ENCODE measurements at places on chromosomes 11 and 22.

DNA sequence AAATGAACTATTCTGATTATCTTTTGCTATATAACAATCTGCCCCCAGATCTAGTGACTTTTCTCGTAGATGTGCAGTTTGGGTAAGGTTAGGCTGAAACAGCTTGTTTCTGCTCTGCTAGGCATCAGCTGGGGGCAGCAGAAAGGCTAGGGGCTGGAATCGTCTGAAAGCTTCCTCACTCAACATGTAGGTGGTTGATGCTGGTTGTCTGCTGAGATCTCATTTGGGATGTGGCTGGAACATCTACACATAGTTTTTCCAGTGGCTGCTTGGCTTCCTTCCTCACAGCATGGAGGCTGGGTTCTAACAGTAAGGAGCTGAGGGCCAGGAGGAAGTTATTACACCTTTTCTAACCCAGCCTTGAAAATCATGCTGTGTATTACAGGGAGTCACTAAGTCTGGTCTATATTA, 30.2 kb downstream of the USP47 start:
- no peak for DNase-seq

GRCh38 chr11:2207212-2207611, 35.6 kb upstream of the TH start:
- no peak for DNase-seq

DNA sequence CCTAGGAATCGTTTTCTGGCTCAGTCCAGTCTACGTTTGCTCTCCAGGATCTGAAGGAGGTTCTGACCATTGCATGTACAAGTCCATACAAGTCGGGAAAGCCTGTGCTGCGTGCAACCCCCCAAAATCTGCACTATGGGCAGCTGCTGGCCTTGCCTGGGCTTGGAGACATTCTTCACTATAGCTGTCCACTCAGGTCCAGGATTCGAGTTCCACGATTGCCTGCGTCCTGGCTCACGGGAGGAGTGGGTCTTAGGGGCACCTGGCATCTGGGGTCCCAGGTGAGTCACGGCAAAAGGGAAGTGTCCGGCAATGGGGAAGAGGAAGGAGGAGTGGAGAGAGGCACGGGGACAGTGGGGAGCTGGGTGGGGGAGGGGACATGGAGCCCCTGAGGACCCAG, 563.0 kb downstream of the BRD1 start:
- no peak for DNase-seq

- peak; percentile 19 for DNase-seq
Observed at GRCh38 chr11:30197869-30198268, 32.9 kb upstream of the FSHB start.

GRCh38 chr11:87298155-87298554, 260.4 kb downstream of the TMEM135 start:
- DNase-seq = no peak

DNA sequence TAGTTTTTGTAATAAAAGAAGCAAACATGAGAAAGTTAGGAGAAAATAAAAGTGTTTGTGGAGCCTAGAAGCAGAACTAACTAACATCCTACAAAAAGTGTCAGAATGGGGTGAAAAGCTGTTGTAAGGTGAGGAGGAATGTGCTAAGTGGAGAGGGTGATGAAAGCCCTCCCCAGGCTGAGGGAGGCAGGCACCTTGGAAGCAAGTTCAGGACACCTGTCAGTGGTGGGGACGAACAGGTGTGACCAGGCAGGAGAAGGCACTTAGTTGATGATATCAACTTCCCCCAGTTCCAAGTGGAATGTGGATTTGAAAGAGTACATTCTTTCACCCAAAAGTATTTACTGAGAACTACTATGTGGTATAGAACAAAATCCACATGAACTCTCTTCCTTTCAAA, 18.7 kb upstream of the BMAL1 start:
- DNase-seq = no peak

- DNase-seq = no peak
Observed at GRCh38 chr11:118213781-118214180, 11.0 kb downstream of the JAML start.

- no peak for DNase-seq
Observed at GRCh38 chr11:121236115-121237001, 56.2 kb upstream of the SC5D start.

DNA sequence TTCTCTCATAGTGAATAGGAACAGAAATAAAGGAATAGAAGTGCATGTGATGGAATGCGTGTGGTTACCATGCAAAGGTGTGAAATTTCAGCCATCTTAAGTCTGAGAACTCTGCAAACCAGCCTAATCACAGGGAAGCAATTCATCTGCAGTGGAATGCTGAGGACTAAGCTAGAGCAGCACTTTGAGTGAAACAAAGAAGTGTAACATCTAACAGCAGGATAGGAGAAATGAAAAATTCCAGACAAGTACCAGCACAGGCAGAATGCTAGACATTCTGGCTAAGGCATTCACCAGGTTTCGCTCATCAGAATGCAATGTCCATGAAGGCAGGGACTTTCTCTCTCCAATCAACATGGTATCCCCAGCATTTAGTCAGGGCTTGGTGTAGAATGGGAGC, 41.2 kb upstream of the SLC36A4 start:
- DNase-seq = no peak

DNA sequence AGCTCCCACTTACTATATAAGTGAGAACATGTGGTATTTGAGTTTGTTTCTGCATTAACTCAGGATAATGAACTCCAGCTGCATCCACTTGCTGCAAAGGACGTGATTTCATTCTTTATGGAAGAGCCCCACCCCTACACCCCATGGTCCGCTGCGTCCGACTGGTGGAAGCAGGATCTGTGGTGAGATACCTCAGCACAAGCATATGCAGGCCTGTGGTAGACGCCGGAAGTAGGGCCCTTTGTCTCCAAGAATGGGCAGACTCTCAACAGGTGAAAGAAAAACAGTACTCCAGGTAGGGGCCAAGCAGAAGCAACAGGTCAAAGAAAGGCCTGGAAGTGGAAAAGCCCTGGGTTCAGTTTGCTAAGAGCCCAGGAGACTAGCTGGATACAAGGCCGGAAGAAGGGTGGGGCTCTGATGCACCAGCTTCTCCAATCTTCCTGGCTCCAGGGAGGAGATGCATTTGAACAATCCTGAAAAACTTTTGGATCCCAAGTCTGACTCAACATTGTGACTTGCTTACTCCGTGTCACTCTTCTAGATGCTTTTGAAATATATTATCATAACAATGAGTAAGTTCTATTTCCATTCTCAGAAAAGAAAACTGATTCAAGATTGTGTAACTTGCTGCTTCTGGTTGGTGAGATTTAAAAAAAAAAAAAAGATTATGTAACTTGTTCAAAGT, 30.4 kb downstream of the NEAT1 start:
- no peak for DNase-seq

- DNase-seq = no peak
Observed at GRCh38 chr11:79055856-79056631, 384.8 kb downstream of the TENM4 start.

- no peak for DNase-seq
Observed at GRCh38 chr22:49800408-49801238, 27.1 kb downstream of the BRD1 start.
